NB4 (cell line): ENCODE measurements at places on chromosomes 6 and 20.
A peak's percentile ranks its signal among the peaks of the same experiment; 100 is the strongest.

- DNase-seq = no peak
Measured at GRCh38 chr6:7489376-7489775, 52.1 kb upstream of the DSP start.

DNA sequence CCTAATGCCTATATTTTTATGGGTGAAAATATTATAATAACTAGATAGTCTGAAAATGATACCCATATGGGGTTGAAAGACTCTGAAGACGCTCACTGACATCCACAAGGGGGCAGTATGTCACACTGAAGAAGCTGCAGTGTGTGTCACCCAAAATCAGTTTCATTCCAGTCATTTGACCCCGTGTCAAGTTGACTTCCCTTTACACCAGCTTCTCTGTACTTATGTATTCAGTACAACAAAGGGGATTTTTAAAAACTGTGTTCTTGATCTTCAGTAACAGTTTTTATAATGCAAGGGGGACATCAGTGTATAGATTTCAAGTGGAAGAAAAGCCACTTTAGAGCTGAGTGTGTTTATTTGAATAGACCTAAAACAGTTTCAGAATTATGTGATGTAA lies 19.3 kb downstream of the FAXC start:
- peak; percentile 80 for DNase-seq

DNA sequence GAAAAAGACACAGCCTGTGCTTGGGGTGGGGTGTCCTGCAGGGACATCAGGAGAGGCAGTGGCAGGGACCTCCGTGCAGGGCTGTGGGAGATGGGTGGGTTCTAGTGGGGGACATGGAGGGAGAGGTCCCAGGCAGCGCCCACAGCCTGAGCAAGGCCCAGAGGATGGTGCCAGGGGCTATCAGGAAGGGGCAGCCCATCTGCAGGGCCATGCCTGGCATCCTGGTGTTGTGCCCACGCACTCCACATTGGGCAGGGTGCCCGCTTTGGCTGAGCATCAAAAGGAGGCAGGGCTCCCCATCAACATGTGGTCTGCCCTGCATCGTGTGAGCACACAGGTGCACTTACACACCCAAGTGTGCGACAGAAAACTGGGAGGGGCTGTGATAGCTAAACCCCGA lies 184.3 kb upstream of the SNX9 start:
- no peak for DNase-seq

GRCh38 chr6:68046756-68047155 lies 588.3 kb upstream of the ADGRB3 start:
- DNase-seq = no peak

DNA sequence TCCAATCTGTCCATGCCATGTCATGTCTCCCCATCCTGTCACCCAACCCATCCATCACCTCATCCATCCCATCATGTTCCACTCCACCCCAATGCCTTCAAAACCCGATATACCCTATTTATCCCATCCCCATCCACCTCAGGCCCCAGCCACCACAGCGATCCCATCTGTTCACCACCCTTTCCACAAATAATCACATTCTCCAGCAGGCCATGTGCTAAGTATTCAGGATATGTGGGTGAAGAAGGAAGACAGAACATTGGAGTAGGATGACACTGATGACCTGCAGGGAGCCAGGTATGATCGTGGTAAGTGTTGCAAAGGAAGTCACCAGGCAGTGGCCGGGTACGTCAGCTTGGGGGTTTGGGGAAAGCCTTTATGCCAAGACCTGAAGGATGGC lies 48.8 kb downstream of the NPEPL1 start:
- no peak for DNase-seq

- DNase-seq = no peak
Measured at GRCh38 chr20:45905505-45906079, 6.4 kb downstream of the PLTP start.

GRCh38 chr20:53873230-53873604 lies 197.2 kb downstream of the BCAS1 start:
- no peak for DNase-seq

DNA sequence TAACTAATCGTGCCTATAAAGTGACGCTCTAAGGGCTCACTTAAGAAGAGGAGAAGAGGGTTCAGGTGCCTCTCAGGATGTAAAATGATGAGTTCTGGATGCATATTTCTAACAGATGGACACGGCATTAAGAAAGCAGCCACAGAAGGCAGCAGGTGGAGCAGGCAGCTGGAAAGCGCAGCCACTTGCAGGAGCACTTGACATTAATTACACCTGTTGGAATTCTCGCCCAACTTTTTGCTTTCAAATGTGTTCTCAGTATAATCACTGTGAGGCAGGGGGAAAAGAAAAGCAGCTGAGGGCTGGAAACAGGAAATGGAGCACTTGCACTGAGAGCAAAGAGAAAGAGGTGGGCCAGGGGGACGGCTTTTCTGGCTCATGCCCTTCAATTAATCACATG lies 164.2 kb downstream of the NKAIN2 start:
- no peak for DNase-seq
